ENCODE measurements at places on chromosomes 3 and 15.

GRCh38 chr3:59644479-59645402 lies 594.9 kb upstream of the CFAP20DC start:
- no peak for DNase-seq

DNA sequence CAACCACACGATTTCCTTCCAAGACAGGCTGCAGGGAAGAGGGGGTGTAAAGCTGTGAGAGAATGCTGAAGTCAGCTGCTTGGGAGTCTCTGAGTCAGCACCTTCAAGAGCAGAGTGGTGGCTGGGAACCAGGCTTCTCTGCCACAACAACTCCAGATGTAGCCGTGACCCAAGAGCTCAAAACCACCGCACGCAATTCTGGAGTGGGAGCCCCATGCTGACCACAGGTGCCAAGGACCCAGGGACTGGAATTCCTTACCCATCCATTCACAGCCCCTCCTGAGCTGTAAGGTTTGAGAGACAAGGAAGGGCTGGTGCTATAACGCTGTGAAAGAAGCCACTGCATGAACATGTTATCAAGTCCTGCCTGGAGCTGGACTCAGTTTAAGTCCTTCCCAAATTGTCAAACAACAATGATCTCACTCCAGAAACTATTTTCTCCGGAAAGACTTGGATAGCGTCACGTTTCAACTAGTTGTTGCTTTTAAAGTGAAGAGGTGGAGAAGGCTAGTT lies 61.4 kb downstream of the UMPS start:
- DNase-seq = peak; percentile 95

- DNase-seq = no peak
Observed at GRCh38 chr3:94990952-94991705, 928.3 kb downstream of the NSUN3 start.

DNA sequence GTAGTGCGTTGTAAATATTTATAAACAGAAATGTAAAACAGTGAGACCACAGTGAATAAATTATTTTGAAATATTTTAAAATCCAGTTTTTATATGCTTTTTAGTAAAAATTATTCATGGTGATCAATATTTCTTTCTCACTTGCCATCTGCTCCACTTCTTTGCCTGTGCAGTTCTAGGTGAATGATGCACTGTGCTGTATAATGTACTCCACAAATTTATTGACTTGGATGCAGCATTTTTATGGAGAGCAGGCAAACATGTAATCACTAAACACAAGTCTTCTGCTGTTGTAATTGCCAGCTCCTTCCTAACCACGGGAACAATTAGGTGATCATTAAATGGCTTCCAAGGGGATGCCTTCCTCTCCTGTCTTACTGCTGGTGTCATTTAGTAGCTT lies 395.9 kb downstream of the PTPRG start:
- DNase-seq = no peak

DNA sequence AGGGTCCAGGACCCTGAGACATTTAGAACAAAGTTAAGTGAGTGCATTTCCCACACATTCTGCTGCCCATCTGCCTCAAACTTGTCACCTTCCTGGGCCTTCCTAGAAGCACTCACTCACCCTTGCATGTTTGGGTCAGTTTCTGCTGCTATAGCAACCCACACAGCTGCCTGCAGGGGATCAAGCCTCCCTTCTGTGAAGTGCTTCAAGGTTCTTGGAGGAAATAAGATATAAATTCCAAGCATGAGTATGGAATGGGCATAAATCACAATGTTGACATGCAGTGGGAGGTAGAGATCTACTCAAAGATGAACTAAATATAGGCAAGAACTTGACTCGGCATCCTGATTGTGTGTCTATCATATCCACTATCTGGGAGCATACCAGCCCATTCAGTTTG lies 140.4 kb downstream of the SLC9A9 start:
- no peak for DNase-seq

- DNase-seq = no peak
Observed at GRCh38 chr15:37135225-37135624, 34.9 kb upstream of the MEIS2 start.

GRCh38 chr3:127606981-127607595 lies 8.9 kb downstream of the MCM2 start:
- no peak for DNase-seq

DNA sequence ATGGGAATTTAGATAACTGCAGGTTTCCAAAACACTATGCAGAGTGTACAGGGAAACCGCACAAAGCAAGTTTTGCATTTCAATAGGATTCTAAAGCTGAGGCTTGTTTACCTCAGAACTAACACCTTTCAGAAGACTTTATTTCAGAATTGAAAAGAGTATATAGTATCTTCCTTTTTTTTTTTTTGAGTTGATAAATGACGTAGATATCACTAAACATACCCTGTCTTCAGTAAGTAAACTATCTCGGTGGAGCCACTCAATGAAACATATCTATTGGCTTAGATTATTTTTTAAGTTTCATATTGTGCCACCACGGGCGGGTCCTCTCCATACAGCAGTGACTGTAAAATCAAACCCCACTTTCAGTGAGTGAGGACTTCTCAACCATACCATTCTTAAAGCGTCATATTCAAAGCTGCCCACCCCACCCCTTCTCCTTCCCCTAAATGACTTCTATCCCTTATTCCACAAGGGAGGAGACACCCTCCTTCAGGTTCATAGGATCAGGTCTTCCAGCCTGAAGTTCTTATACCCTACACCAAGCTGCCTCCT lies 2.0 kb upstream of the TBL1XR1 start:
- no peak for DNase-seq

DNA sequence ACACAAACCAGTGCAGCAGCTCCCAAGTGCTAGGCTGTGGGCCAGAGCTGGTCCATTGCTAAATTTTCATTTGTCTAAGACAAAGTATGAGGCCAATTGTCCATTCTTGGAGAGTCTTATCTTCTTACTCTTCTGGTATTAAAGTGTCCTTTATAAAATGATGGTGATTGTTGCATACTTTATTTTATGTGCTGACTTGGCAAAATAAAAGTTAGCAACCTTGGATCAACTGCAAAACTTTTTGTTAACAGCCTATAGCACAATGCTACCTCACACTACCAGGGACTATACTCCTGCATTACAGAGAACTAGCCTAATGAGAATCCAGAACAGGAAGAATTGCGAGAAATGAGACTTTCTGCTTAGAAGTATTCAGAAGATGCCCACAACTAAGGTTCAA lies 44.1 kb downstream of the CLDN18 start:
- DNase-seq = no peak

DNA sequence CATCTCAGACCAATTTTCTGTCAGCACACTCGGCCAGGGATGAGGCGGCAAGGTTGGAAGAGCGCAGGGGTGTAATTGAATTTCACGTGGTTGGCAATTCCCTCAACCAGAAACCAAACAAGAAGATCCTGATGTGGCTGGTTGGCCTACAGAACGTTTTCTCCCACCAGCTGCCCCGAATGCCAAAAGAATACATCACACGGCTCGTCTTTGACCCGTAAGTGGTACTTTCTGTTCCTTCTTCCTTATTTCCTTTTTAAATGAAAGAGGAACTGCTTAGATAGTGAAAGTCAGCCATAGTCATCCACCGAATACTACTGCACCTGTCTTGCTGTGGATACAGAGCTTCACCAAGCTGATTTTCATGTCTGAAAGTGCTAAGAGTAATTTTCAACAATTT lies 60.1 kb downstream of the SGO1 start:
- DNase-seq = no peak

DNA sequence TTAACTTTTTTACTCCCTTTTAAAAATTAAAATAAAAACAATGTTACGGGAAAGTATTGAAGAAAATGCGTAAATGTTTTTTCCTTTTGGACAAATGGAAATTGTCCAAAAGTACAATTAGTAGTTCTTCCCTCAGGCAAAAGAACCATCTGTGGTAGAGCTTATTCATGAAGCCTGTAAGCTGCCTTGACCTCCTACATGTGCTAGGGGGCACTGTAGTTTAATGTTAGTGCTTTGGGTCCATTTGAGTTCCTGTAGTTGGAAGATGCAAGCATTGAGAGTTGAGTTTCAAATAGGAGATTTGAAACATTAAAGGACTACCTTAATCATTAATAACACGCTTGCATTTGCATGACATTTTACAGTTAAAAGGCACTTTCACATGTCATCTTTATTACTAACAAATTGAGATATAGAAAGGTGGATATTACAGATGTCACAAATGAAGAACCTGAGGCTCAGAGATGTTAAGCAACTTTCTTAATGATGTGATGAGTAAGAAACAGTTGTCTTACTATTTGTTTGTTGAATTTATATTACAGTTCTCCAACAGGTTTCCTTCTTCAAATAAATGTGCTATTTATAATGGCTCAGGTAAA lies 1.8 kb upstream of the ZNF385D start:
- DNase-seq = no peak

- no peak for DNase-seq
Observed at GRCh38 chr3:147881933-147882332, 472.8 kb downstream of the ZIC1 start.

DNA sequence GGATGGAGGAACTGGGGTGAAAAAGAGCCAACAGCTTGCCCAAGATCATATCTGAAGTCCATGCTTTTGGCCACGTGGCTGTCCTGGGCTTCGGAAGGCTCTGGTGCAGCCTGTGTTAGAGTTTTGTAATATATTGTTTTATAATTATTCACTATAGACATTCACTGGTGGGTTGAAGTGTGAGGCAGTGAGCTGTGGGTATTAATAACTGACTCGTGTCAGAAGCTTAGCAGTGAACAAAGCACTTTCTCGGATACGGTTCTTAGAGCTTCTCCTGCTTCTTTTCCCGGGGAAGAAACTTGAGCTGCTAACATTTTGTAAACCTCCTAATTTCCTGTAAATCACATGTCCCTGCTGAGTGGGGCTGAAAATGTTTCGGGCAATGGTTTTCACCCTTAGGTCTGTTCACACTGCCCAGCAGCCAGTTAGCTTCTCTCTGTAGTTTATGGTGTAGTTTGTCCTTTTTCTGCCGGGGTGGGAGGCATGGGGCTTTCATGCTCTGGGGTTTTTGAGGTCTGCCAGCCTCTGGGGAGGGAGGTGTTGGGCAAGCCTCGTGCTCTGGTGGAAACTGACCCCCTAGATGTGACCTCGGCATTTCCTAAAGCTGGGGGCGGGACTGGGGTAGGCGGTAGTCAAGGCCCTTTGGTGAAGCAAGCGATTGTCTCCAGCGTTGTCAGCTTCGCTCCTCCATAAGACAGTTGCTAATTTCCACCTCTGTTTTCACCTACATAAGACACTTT lies 1.7 kb downstream of the MRAS start:
- no peak for DNase-seq

DNA sequence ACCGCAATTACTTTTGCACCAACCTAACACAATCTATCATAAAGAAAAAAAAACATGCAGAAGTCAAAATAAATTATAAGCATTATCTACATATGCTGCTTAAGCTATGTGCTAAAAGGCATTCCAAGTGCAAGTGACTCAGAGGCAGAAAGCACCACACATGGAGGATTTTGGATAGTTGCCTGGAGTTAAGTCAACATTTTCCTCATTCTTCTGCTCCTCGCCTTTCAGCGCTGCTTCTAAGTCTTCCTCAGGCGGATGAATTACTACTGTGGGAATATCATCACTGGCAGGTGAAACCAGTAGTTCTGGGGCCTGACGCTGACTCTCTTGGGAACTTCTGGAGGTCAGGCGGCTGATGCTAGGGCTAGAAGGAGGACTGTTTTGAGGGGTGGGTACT lies 53.1 kb downstream of the SLC4A7 start:
- peak; percentile 99 for DNase-seq

DNA sequence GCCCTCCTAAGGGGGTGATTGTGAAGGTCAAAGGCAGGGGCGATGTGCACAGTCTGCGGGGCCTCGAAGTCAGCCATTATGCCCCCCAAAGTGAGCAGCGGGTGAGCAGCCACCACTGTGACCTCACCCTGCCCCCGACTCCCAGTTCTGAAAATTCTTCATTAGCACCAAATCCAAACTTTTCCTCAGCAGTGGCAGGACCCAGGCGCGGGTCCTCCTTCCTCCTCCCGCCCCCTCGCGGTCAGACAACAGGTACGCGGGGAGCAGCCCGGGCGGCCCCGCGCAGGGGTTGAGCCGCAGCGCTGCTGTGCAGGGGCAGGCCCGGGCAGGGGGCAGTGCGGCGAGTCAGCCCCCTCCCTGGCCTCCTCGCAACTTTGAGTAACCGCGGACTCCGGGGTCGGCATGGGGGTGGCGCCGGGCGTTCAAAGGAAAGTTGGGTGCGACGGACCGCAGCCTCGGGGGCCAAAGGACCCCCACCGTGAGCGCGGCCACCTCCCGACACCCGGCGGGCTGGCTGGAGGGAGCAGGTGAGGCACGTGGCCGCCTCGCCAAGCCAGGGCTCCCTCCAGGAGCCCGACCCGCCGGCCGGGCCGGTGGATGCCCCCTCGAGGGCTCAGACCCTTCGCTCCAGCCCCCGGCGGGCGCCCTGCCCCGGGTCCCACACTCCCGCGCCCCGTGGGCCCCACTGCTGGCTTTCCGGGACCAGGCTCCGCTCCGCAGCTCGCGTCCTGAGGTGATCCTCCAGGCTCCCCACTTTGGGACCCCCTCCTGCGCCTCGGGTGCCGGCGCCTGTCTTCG lies 49.4 kb upstream of the CCDC174 start:
- DNase-seq = no peak

GRCh38 chr3:48915296-48915695 lies 3.3 kb upstream of the ARIH2 start:
- no peak for DNase-seq

- DNase-seq = no peak
Observed at GRCh38 chr3:18334837-18335601, 90.1 kb downstream of the SATB1 start.

DNA sequence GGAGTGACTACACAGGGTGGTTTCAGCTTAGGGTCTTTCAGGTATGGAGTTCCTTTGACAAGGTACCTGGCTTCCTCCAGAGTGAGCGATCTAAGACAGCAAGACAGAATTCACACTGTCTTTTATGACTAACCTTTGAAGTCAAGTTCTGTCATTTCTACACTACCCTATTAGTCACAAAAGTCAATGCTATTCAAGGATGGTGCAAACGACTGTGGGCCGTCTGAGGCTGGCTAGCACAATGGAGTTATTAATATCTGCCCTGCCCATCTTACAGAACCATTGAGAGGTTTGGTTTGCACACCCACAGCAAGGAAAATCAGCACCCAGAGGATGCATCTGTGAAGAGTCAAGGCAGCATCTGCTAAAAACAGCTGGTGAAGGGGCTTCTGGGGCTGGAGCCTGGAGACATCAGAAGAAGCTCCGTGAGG lies 62.9 kb upstream of the XCR1 start:
- no peak for DNase-seq

- DNase-seq = peak; percentile 56
Observed at GRCh38 chr3:146280864-146281263, 30.0 kb upstream of the PLSCR4 start.

GRCh38 chr3:64016941-64017620 lies 6.2 kb downstream of the PSMD6 start:
- DNase-seq = no peak

DNA sequence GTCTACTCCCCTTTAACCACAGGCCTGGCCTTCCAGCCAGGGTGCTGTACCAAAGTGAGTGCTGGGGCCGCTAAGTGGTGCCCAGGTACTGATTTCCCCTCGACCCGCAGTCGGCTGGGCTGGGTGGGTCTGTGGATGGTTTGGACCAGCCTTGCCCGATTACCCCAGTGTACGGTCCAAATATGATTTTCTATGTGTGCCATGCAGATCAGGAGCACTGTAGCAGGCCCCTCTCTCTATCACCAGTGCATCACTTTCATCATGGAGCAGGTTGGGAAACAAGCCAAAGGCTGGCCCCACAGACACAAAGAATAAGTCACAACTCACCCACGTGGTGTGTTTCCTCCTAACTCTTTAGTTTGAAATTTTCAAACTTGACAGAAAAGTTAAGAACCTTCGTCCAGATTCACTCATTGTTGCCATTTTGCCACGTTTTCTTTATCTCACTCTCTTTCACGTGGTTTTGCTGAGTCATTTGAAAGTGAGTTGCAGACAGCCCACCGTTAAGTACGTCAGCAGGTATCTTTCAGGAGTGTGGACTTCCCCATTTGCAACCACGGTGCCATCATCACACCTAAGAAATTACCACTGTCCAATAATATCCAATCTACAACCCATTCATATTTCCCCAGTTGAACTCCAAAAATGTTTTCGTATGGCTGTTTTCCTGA lies 37.0 kb downstream of the ZNF710 start:
- no peak for DNase-seq

Measured in fibroblast of skin of left quadriceps (primary cell).